ENCODE measurements at places on chromosomes 3 and 15.
A peak's percentile ranks its signal among the peaks of the same experiment; 100 is the strongest.

DNA sequence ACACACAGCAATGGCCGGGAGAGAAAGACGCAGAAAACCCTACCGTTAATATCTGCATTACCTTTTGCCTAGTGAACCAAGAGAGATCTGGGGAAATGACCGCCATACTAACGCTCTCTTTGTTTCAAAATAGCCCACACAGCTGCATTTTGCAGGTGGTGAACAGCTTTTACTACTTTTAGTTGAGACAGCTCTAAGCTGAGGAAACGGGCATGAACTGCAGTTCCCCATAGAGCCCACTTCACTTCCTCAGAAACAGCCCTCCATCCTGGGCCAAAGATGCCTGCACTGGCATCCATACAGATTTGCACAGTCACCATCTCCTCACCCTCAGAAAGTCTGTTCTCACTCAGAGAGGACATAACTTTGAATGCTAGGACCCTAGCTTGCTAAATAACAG, 45.0 kb downstream of the ZNF860 start:
- no peaks in the 10 kb centered on the region for H3K4me1 ChIP-seq
- no peaks in the 10 kb centered on the region for H3K27me3 ChIP-seq
- no peak overlapping the region for H3K27ac ChIP-seq
- H3K4me3 ChIP-seq: no peak overlapping the region

DNA sequence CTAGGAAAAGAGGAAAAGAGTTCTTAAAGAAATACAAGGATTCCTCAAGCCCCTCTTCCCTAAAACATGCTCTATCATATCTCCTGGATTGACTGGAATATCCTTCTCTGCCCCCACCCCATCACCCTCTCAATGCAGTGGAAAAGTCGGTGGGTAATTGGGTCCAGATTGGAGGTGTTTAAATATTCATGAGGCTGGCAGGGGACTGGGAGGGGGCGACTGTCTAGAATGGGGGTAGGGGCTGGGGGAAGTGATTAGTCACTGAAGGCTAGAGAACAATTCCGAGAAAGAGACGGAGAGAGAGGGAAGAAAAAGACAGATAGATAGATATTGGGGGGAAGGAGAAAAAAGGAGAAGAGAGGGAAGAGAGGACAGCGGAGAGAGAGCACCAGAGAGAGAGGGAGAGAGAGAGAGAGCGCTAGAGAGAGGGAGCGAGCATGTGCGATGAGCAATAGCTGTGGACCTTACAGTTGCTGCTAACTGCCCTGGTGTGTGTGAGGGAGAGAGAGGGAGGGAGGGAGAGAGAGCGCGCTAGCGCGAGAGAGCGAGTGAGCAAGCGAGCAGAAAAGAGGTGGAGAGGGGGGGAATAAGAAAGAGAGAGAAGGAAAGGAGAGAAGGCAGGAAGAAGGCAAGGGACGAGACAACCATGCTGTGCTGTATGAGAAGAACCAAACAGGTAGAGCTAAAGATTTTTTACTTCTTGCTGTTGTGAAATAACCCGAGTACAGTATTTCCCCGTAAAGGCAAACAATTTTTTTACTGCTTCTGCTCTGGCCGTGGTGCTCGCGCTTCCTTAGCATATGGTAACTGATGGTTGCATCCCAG, at the start of gene GAP43:
Gene GAP43 (plus strand): TSS at position 467 of the 825 bp plus-strand sequence. CDS start 180 bp downstream, at position 647.
- no peaks in the 10 kb centered on the region for H3K4me1 ChIP-seq
- no peak for DNase-seq
- no peaks in the 10 kb centered on the region for H3K36me3 ChIP-seq
- peaks cover 19% of the 10 kb centered on the region for H3K27me3 ChIP-seq
- H3K4me3 ChIP-seq: no peak within 1 kb of the TSS

GRCh38 chr3:53581671-53582070, 87.3 kb downstream of the CACNA1D start:
- no peaks in the 10 kb centered on the region for H3K36me3 ChIP-seq
- no peak overlapping the region for H3K4me3 ChIP-seq
- DNase-seq: no peak
- no peaks in the 10 kb centered on the region for H3K27me3 ChIP-seq
- no peaks in the 10 kb centered on the region for H3K4me1 ChIP-seq

GRCh38 chr3:13879102-13879945, 547 bp downstream of the WNT7A start:
- H3K27me3 ChIP-seq: peaks cover 17% of the 10 kb centered on the region
- H3K4me3 ChIP-seq: peak overlapping the region; percentile 62
- peaks cover 31% of the 10 kb centered on the region for H3K4me1 ChIP-seq
- H3K27ac ChIP-seq: peak overlapping the region; percentile 18

DNA sequence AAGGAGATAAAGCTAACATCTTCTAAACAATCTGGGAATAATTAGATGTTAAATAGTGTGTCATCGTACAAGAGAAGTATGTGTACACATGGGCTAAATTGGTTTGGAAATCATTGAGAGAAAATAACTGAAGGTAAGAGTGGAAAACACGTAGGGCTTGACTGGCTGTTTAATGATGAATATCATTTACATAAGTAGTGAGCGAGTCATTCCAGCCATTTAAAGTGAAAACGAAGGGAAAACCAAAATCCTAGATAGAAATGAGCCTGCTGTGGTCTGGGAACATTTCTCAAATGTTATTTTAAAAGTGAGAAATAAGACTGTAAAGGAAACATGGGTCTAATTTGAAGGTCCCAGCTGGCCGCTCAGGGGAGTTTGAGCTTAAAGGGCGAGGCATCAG, 41.9 kb upstream of the KCNMB2 start:
- no peak overlapping the region for H3K27ac ChIP-seq
- H3K27me3 ChIP-seq: no peaks in the 10 kb centered on the region
- no peak overlapping the region for H3K4me3 ChIP-seq
- no peaks in the 10 kb centered on the region for H3K4me1 ChIP-seq
- H3K36me3 ChIP-seq: no peaks in the 10 kb centered on the region

DNA sequence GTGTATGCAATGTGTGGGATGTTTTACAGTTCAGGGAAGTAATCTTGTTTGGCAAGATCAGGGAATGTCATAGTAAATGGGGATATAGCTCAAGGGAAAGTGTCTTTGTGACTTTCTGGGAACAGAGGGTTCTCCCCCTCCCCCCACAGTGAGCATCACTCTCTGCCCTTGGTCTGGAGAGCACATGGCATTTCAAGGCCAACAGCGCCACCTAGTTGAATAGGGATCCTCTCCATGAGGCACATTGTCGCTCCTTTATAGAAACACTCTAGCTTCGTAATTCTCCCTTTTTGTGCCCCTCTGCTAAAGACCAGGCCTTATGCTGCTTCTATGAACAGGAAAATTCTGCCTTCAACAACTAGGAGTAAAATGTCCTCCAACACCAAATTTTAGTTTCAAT, 37.1 kb upstream of the ARNT2 start:
- H3K4me1 ChIP-seq: no peaks in the 10 kb centered on the region
- DNase-seq: no peak
- H3K27ac ChIP-seq: no peak overlapping the region
- H3K27me3 ChIP-seq: no peaks in the 10 kb centered on the region

DNA sequence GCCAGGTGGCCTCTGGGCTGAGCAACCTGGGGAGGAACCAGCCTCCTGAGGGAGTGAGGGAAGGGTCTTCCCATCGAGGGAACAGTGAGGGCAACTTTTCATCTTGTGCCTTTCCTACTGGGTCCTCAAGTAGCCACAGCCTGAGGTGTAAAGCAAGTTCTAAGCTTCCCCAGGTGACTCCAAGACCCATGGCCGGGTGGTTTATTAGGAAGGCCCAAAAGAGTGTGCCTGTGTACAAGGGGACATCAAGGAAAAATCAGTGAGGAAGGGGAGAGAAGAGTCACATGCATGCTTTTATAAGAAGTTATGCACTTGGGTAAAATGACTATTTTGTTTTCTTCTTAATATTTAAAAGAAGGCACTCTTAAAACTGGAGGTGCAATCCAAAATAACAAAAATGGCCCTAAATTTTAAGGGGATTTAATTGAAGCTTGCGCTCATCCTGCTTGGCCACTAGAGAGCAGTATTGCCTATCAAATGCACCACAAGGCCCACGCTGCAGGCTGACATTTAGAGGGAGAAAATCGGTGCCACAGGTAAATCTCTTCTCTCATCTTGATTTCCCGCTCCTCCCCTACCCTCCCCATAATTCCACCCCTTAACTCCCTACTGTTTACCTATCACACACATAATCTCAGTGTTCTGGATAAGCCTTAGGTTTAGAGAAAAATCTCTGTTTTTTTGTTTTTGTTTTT, 6.7 kb downstream of the NANOGP8 start:
- no peak overlapping the region for H3K27ac ChIP-seq
- H3K4me3 ChIP-seq: no peak overlapping the region
- no peaks in the 10 kb centered on the region for H3K27me3 ChIP-seq
- no peak for DNase-seq

GRCh38 chr3:24323272-24323671, 171.4 kb downstream of the THRB start:
- H3K27ac ChIP-seq: no peak overlapping the region
- no peak overlapping the region for H3K4me3 ChIP-seq
- H3K27me3 ChIP-seq: no peaks in the 10 kb centered on the region
- H3K36me3 ChIP-seq: no peaks in the 10 kb centered on the region
- no peak for DNase-seq

DNA sequence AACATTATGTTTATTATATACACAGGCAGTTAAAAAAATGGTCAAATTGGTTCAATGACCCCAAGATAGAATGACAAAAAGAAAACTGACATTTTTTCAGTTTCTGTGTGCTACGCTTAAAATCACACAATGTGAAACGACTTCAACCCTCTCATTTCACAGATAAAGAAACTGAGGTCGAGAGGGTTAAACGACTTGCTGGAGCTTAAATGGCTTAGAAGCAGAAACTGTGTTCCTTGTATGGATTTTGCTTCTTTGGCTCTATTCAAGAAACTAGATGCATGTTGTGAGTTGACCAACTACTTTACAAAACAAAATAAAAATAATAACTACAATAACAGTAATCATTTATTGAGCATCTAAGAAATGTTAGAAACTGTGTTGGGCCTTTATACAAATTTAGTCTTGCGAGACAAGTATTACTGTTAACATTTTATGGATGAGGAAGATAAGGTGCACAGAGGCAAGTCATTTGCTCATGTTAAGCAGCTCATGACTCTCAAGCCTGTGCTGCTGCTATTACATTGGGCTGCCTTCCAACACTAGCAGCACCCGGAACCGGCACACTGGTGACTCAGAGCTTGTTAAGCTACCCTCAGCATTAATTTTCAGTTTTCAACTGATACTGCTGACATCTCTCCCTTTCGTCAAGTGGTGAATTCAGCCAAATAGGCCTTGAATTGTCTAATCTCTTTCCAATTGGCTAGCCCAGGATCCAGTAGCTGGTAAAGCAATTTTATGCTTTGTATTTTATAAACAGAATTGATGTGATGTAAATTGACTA, 487.6 kb downstream of the NAALADL2 start:
- no peak overlapping the region for H3K27ac ChIP-seq
- no peak overlapping the region for H3K4me3 ChIP-seq
- H3K4me1 ChIP-seq: no peaks in the 10 kb centered on the region
- H3K36me3 ChIP-seq: no peaks in the 10 kb centered on the region
- no peaks in the 10 kb centered on the region for H3K27me3 ChIP-seq

DNA sequence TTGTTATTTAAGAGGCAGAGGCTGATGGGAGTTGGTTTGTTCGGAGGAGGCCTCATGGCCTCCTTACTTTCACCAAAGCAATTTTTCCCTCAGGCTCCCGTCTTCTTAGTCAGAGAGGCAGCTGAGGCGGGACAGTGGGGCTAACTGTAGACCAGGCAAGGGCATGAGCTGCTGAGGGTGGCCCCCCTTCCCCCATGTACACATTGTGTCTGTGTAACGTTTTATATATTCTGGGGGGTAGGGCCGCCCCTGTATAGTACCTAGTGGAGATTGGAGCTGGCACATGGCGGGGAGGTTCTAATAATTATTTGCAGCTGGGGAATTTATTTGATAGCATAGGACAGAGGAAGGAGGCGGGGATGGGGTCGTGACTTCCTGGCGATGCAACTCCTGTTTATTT, 35.1 kb downstream of the NGRN start:
- H3K27ac ChIP-seq: no peak overlapping the region
- peaks cover 9% of the 10 kb centered on the region for H3K4me1 ChIP-seq
- peaks cover under 1% of the 10 kb centered on the region for H3K27me3 ChIP-seq
- no peak for DNase-seq
- no peak overlapping the region for H3K4me3 ChIP-seq

DNA sequence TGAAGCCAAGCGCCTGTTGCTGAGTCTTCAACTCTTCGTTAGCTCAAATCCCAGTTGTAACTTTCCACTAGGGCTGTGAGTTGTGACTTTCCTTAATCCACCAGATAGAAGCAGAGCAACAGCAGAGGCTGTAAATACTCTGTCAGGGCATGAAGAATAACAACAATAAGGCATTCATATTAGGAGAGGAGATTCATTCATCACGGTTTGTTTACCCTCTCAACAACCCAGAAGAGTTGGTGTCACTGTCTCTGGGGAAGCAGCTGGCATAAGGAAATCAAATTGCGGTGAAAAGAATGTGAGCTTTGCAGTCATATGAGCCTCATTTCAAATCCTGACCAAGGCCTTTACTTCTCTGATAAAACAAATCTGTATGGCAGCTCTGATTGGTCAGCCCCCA, 184.8 kb downstream of the SHQ1 start:
- no peaks in the 10 kb centered on the region for H3K36me3 ChIP-seq
- no peaks in the 10 kb centered on the region for H3K4me1 ChIP-seq
- DNase-seq: no peak
- H3K27ac ChIP-seq: no peak overlapping the region
- no peaks in the 10 kb centered on the region for H3K27me3 ChIP-seq

DNA sequence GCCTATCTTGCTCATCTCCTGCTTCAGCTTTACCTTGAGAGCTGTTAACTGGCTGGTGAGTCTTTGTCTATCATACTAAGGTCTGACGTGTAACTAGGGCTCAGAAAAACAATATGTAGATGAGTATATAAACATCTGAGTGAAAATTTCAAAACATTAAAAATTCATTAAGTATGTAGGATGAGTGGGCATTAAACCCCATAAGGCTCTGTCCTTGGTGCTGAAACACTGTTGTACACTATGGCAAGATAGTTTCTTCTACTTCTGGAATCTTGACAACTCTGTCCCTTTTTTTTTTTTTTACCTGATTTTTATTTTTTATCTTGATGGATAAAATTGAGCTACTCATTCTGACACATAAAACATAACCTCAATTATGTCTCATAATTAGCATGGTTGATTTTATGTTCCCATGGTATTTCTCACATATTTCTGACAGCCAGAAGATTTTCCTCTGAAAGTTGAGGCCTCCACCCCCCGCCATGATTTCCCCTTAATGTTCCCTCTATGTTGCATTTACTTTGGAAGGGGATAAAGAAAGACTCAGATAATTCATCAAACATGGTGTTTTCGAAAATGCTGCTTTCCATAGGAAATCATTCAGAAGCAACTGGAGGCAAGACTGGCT, 54.3 kb downstream of the DGKG start:
- H3K4me1 ChIP-seq: no peaks in the 10 kb centered on the region
- no peak for DNase-seq
- no peak overlapping the region for H3K4me3 ChIP-seq
- H3K27ac ChIP-seq: no peak overlapping the region
- peaks cover 7% of the 10 kb centered on the region for H3K27me3 ChIP-seq

GRCh38 chr3:149198611-149199010, 23.0 kb downstream of the CP start:
- no peak overlapping the region for H3K4me3 ChIP-seq
- DNase-seq: no peak
- no peaks in the 10 kb centered on the region for H3K4me1 ChIP-seq
- H3K27me3 ChIP-seq: no peaks in the 10 kb centered on the region
- H3K36me3 ChIP-seq: no peaks in the 10 kb centered on the region

All from T-cell (primary cell).